ENCODE measurements at places on chromosomes 1 and 21.
A peak's percentile ranks its signal among the peaks of the same experiment; 100 is the strongest.

DNA sequence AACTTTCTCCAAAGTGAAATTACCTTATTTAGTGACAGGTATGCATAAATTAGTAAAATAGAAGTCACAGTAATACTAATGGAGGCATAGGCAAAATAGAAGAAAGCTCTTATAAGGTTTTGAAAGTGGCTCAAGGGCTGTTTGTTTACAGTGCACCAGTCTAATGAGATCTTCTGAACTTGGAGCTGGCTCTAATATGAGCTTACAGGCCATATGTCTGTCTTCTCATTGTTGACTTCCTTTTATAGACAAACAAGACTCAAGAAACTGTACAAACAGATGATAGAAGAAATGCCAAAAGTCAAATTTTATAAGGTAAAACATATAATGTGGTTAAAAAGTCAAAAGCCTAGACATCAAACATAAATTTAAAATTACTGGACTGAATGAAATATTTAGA is 207.5 kb upstream of the NEGR1 start:
- no peaks in the 10 kb centered on the region for H3K36me3 ChIP-seq
- no peak overlapping the region for H3K27ac ChIP-seq
- H3K4me1 ChIP-seq: no peaks in the 10 kb centered on the region
- H3K4me3 ChIP-seq: no peak overlapping the region

DNA sequence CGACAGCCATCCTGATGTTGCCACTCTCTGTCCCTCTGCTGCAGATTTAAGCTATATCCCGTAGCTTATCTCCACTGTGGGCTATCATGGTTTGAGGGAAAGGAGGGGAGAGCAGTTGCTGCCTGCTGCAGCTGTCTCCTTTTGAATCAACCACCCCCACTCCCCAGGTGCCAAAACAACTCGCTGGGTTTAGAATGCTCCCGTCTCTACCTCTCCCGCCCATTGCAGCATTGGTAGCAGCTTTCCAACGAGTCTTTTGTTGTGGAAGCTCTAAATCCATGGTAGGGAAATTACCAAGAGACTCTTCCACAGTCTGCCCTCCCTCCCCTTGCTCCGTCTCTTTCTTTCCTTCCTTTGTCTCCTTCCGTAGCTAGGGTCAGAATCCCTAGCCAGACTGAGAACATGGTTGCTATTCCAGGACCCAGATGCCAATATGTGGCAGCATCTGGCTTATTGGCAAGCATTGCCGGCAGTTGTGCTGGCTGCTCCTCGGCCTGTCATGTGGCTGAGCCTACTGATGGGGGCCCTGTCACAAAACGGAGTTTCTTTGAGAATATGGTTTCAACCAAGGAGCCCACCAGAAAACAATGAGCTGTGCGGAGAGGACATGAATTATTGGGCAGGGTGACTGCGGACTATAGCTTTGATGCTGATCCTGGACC is 230.7 kb downstream of the RPS6KC1 start:
- H3K4me3 ChIP-seq: no peak overlapping the region
- DNase-seq: peak; percentile 37
- H3K27me3 ChIP-seq: no peaks in the 10 kb centered on the region
- no peak overlapping the region for H3K27ac ChIP-seq
- no peaks in the 10 kb centered on the region for H3K36me3 ChIP-seq
- peaks cover 6% of the 10 kb centered on the region for H3K4me1 ChIP-seq

- H3K27me3 ChIP-seq: no peaks in the 10 kb centered on the region
- peak overlapping the region; percentile 72 for H3K27ac ChIP-seq
- H3K4me1 ChIP-seq: peaks cover 2% of the 10 kb centered on the region
- peak overlapping the region; percentile 84 for H3K4me3 ChIP-seq
- DNase-seq: peak; percentile 83
These were observed 1.4 kb downstream of the UCK2 start for GRCh38 chr1:165828669-165829329.

DNA sequence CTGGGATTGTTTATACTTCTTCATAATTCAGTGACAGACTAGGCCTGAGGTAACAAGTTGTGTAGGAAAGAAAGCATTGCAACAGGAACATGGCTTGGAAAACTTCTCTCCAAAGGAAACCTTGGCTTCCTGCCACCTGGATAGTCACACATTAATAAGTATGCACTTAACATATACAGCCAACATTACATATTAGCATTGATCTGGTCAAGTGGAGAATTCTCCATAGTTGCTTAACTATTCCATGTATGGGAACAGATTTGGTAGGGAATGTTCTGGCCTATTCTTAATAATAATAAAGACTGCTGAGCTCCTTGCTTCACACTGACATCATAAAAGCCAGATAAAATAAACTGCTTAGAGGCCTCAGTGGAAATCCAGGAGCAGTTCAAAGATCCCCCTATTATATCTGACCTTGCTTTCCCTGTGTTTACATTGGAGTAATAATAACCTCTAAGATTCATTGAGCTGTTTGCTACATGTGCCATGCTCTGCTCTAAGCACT is 27.2 kb upstream of the NFIA start:
- H3K4me1 ChIP-seq: no peaks in the 10 kb centered on the region
- H3K27me3 ChIP-seq: peaks cover 59% of the 10 kb centered on the region
- no peak overlapping the region for H3K4me3 ChIP-seq
- no peaks in the 10 kb centered on the region for H3K36me3 ChIP-seq
- H3K27ac ChIP-seq: no peak overlapping the region

DNA sequence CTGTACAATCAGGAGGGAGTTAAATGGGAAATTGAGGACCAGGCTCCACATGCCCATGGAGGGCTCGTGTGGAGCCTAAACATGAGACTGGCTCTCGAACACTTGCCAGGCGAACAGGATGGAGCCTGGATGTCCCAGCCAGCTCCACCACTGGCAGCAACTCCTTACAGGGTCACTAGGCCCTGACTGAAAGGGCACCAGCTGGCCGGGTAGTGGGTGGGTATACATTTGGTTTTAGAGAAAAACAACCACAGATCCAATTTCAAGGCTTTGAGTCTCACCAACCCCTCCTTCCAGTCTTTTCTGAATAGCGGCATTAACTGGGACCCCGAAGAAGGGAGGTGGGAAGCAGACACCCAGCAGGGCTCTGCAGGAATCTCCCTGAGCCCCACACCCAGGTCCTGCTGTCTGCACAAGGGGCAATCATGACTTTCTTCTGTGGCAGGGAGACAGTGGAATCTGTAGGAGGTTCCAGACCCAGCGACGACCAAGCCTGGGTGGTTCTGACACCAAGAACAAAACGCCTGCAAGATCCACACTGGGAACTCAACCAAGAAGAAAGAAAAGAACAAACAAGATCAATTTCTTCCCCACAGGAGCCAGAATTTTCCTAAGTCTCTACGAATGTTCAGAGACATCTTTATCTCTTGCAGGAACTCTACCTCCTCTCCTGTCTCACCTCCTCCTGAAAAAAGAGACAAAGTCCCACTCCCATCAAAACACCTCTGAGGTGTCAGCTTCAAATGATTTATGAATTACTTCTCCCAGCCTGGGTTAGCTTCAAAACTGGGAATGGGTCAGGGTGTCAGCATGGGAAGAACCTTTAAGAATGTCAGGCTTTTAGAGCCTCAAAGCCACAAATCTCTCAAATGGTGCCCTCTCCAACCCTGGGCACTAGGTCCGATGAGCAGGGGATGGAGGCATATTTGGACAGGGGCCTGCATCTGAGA is 26.5 kb upstream of the SRP9 start:
- H3K4me1 ChIP-seq: peaks cover 11% of the 10 kb centered on the region
- H3K4me3 ChIP-seq: no peak overlapping the region
- no peak for DNase-seq
- H3K27ac ChIP-seq: no peak overlapping the region

DNA sequence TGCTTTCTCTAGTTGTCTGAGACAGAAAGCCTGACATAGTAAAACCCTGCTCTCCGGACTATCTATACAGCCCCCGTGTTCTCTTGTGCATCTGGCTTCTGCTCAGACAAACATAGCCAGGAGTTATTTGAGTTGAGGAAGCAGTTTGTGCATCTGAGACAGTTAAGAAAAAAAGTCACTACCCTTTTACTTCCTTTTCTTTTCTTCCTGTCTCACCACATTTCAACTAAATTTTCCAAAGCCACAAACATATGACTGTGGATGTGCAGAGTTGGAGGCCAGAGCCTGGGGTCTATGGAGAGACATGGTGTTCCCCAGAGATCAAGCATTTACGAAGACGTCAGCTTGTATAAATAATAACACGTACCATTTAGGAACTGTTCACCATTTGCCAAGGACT is 158.5 kb upstream of the FGGY start:
- no peak for DNase-seq
- no peaks in the 10 kb centered on the region for H3K36me3 ChIP-seq
- H3K4me3 ChIP-seq: no peak overlapping the region
- peaks cover 7% of the 10 kb centered on the region for H3K4me1 ChIP-seq
- H3K27ac ChIP-seq: no peak overlapping the region

- no peak overlapping the region for H3K27ac ChIP-seq
- peaks cover 3% of the 10 kb centered on the region for H3K4me1 ChIP-seq
- H3K4me3 ChIP-seq: no peak overlapping the region
- no peak for DNase-seq
- H3K27me3 ChIP-seq: no peaks in the 10 kb centered on the region
These were observed 16.9 kb upstream of the PTPN14 start for GRCh38 chr1:214568328-214568727.

- peaks cover 1% of the 10 kb centered on the region for H3K36me3 ChIP-seq
- H3K27ac ChIP-seq: no peak overlapping the region
- H3K4me3 ChIP-seq: no peak overlapping the region
- no peaks in the 10 kb centered on the region for H3K4me1 ChIP-seq
- no peak for DNase-seq
These were observed 53.3 kb upstream of the QSOX1 start for GRCh38 chr1:180101411-180101810.

- H3K27ac ChIP-seq: no peak overlapping the region
- H3K36me3 ChIP-seq: no peaks in the 10 kb centered on the region
- no peaks in the 10 kb centered on the region for H3K4me1 ChIP-seq
- no peak for DNase-seq
These were observed 141.0 kb upstream of the NGF start for GRCh38 chr1:115479055-115479482.

DNA sequence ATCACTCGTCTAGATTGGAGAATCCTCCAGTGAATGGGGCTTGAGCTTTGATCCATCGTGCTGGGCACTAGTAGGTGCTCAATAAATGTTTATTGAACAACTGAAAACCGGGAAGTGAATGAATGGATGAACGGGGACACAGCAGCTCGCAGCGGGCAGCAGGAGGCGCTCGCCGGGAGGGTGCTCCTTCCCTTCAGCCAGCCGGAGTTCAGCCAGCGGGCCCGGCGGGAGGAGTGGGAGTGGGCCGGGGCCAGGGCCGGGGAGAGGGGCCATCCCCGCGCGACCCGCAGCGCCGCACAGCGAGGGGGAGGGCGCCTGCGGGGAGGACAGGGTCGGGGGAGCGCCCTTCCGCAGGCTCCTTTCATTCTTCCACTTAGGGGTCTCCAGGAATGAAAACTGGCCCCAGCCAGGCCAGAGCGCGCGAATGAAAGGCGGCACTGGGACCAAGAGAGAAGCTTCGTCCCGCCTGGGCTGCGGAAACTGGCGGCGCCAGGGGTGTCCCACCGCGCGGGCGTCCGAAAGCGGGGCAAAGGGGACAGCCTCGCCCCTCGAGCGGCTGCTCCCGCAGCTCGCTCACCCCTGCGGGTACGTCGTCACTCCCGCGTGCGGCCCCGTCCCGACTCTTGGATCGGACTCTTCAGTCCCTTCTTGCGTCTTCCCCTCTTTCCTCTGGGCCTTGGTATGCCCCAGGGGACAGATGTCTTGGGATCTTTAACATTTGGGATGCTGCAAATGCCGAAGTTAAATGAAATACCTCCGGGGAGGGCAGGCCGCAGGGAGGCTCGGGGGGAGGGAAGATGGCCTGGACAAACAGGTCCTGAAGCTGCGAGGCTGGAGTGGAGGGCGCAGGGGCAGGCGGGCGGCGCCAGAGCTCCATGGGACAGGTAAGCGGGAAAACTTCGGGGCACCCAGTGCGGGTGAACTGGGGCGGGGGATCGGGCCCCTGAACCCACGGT is 3.6 kb upstream of the INAVA start:
- DNase-seq: peak; percentile 97
- no peaks in the 10 kb centered on the region for H3K27me3 ChIP-seq
- H3K4me1 ChIP-seq: peaks cover 23% of the 10 kb centered on the region
- peak overlapping the region; percentile 97 for H3K27ac ChIP-seq

DNA sequence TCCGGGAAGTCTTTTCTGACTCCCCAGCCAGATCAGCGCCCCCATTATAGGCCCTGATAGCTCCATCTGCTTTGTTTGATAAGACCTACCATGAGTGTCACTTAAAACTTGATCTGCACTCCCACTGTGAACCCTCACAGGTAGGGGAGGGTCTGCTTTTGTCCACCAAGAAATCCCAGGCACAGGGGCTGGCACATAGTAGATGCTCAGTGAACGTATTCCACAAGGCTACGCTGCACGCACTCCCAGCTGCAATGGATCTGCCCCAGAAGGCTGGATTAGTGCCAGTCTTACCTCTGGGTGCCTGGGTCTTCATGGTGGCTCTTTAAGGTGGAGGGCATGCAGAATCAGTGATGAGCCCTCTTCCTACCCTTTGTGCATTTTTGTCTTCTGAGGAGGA is 447.1 kb downstream of the PTPRU start:
- H3K4me1 ChIP-seq: no peaks in the 10 kb centered on the region
- no peak overlapping the region for H3K4me3 ChIP-seq
- no peaks in the 10 kb centered on the region for H3K27me3 ChIP-seq
- H3K27ac ChIP-seq: no peak overlapping the region

GRCh38 chr1:223756806-223757700 is 44.7 kb downstream of the CAPN2 start:
- no peaks in the 10 kb centered on the region for H3K27me3 ChIP-seq
- no peak overlapping the region for H3K27ac ChIP-seq
- DNase-seq: no peak
- no peak overlapping the region for H3K4me3 ChIP-seq
- no peaks in the 10 kb centered on the region for H3K36me3 ChIP-seq

DNA sequence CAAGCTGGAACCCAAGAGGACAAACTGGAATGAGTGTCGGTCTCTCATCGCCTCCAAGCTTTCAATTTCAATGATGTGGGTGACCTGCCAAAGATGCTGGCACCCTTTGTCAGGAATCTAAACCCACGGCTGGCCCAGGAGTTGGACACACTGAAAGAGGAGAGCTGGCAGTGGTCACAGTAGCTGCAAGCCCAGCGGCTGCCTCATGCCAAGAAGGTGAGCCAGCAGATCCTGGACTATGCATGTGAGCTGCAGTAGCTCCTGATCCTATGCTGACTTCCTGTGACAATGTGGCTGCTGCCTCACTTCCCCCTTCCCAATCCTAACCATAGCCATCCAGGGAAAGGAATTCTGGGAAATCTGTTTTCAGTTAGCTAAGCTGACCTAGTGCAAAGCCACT is 117.0 kb upstream of the VAV3 start:
- no peak overlapping the region for H3K4me3 ChIP-seq
- peak; percentile 16 for DNase-seq
- peaks cover 6% of the 10 kb centered on the region for H3K4me1 ChIP-seq
- no peaks in the 10 kb centered on the region for H3K27me3 ChIP-seq
- no peaks in the 10 kb centered on the region for H3K36me3 ChIP-seq

- H3K27me3 ChIP-seq: no peaks in the 10 kb centered on the region
- no peaks in the 10 kb centered on the region for H3K4me1 ChIP-seq
- H3K36me3 ChIP-seq: no peaks in the 10 kb centered on the region
- H3K27ac ChIP-seq: no peak overlapping the region
- no peak for DNase-seq
These were observed 20.6 kb upstream of the TMEM35B start for GRCh38 chr1:35005711-35006110.

- H3K27me3 ChIP-seq: no peaks in the 10 kb centered on the region
- DNase-seq: no peak
- no peak overlapping the region for H3K4me3 ChIP-seq
- no peak overlapping the region for H3K27ac ChIP-seq
These were observed 150.5 kb downstream of the LYPLAL1 start for GRCh38 chr1:219324171-219324570.
